Activated CD8-positive, alpha-beta memory T cell treated with anti-CD3 and anti-CD28 coated beads, Interleukin-2, amount 50 U/mL, for 4 hours (primary cell): ENCODE measurements at places on chromosomes 11 and 22.

DNA sequence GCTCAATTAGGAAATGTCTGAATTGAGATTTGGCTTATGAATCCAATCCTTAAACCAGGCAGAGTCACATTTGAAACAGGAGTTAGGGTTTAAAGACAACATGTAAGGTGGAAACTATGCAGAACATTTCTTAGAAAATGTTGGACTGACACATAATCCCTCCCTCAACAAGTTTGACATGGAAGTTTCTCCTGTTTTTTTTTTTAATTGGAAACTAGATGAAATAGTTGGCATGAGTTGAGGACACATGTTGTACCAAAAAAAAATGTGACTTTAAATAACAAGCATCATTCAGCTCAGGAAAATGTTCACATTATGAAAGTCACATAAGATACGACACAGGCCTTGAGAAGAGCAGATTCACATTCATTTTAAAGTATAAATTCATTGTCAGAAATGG, 154.9 kb upstream of the DDI1 start:
- no peak for DNase-seq

- no peak for DNase-seq
These were observed 3.6 kb downstream of the CTSW start for GRCh38 chr11:65883058-65883761.

- DNase-seq, result no peak
These were observed 85.0 kb upstream of the SC5D start for GRCh38 chr11:121207485-121208115.

GRCh38 chr11:91776655-91777054, 448.0 kb upstream of the FAT3 start:
- no peak for DNase-seq

GRCh38 chr11:34915136-34916014, 804 bp downstream of the APIP start:
- no peak for DNase-seq

DNA sequence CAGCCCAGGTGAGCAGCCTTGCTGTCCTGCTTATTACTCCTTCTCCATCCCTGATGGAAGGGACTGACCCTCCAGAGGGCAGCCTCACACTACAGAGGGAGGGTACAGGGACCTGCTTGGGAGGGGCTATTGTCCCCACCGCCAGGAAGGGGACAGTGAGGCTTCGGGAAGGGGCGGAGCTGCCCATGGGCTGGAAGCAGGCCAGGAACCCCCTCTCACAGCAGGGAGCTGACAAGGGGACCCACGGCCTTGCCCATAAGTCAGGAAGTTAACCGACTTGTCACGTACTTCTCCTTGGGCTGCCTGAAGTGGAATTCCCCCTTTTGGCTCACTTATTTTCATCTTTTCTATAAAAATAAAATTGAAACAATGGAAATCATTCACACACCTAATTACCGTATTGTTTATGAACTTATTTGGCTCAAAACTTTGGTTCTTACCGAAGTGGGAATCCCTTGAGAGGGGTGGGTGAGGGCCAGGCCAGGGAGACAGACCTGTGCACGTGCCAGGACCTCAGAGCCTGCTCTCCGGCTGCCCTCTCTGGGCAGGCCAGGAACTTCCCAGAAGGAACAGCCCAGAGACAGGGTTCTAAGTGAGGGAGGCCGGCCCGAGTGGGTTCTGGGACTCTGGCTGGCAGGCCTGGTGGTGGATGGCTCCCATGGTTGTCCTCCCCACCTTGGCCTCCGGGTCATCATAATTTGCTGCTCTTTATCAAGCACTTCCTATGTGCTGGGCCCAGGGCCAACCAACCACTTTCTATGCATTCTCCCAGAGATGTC, 5.8 kb downstream of the MGAT3 start:
- DNase-seq, result no peak

DNA sequence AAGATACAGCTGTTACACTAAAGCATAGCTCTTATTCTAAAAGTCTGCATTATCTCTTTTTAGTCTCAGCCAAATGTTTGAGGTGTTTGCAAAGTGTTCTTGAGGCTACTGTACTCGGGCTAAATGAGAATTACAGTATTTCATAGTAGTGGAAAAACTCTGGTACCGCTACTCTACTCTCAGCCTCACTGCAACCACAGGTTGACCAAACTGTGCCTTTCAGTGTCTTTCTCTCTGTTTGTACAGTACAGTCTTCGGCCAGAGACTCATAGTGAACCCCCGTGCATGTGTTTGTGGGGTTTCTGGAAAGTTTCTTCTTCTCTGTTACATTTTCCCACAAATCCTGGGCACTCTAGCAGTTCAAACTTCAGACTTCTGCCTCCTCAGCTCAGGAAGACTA, 7.4 kb upstream of the LUZP2 start:
- no peak for DNase-seq

- DNase-seq, result no peak
These were observed 392.1 kb downstream of the NTM start for GRCh38 chr11:131762346-131763110.

DNA sequence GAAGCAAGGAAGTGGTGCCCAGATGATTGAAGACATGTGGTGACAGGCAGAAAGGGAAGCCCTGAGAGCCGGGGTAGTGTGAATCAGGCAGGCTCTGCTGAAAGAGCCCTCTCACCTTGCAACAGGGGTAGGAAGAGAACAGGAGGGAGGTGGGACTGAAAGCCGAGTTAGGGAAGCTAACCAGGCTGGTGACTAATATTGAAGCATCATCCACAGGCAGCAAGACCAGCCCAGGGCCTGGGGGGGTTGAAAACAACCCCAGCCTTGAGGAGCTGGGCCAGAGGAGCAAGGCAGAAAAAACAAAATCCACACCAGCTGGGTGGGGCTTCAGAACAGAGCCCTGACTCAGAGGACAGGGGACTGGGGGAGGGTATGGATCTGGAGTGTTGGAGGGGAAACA, 35.0 kb upstream of the CRTAM start:
- no peak for DNase-seq

- DNase-seq, result no peak
These were observed 21.9 kb downstream of the HTR3B start for GRCh38 chr11:113926273-113927197.

DNA sequence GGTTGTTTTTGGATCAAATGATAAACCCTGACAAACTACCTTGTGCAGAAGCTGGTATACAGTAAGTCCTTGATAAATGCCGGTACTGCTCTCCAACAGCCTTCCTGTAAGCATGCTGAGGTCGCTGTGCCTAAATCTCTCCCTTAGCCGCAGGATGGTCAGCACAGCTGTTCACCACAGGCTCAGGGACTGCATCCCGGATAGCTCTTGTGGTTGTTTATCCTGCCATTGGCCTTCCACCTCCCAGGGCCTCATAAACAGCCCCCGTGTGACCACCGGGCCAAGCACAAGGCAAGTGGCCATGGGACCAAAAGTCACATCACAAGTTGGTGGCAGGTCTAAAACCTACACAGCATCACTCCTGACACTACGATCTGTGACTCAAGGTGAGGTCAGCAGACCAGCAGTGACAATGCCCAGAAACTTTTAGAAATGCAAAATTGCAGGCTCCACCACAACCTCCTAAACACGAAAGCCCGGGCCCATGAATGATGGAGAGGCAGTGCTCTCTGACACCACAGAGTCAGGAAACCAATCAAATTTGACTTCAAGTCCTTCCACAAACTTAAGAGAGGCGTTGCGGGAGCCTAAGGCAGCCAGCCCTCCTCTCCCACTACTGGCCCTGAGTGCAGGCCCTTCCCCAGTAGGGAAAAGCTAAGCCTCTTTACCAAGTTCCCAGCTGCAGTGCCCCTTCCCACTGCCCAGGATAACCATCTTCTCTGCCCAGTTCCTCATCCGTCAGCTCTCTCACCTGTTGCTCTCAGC, 3.9 kb downstream of the SPATA19 start:
- DNase-seq, result no peak

DNA sequence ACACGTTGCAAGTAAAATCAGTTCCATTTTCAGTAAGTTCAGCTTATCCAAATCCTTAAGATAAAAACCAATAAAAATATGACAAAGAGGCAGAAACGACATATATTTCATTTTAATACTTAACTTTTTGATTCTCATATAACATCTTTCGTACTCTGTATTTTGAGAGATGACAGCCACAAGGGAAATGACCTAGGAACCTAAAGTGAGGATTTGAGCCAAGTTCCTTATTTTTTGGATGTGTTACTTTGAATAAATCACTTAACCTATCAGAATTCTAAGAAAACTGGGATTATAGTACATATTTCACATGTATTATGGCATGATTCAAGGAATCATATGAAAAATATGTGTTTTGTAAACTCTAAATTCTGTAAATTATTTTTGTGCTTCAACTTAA, 143.6 kb upstream of the TRPC6 start:
- no peak for DNase-seq

DNA sequence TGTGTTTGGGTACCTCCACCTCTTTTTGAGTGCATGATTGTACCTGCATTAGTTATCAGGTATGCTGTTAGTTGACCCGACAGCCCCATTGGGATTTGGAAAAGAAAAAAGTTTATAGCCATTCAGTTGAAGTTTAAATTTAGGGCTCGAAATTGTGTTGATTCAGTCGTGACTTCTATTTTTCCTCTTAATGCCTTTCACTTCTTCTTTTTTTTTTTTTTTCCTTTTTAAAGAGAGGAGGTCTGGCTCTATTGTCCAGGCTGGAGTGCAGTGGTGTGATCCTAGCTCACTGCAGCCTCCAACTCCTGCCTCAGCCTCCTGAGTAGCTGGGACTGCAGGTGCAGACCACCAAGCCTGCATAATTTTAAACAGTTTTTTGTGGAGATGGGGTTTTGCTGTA, 2.3 kb downstream of the STT3A start:
- DNase-seq, result no peak

DNA sequence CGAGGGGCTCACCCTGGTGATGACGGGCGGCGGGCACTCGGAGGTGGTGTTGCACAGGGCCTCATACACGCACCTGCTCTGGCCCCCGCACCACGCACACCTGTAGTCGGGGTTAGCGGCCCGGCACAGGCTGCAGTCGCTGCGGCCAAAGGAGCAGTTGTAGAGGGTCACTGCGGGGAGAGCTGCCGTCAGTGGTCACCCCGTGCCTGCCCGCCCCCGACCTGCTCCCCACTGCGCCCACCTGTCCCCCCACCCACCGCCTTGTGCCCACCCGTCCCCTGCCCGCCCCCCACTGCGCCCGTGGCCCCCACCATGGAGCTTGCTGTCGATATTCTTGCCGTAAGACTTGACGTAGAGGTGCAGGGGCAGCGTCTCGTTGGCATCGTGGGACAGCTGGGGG, 13.6 kb upstream of the MAPK11 start:
- DNase-seq, result no peak

- DNase-seq, result no peak
These were observed 97.9 kb downstream of the RRAS2 start for GRCh38 chr11:14261066-14261465.

DNA sequence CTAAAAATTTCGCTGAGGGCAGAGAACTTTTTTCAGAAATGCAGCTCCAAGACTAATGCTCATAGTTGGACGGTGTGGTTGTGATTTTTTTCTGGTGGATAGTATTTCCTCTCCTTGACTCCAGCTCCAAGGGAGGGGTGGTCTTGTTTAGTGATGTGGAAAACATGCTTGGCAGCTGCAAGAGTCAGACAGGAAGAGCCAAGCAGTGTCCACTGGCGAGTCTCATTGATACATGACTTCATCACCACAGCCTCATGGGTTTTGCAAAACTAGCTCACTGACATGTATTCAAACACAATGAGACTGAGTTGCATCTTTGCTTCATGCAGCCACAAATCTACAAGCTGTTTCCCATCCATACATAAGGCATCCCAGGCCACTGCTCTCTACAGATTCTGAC, 7.3 kb upstream of the KCNJ1 start:
- no peak for DNase-seq

GRCh38 chr11:70360211-70360610, 38.1 kb upstream of the CTTN start:
- DNase-seq, result no peak

DNA sequence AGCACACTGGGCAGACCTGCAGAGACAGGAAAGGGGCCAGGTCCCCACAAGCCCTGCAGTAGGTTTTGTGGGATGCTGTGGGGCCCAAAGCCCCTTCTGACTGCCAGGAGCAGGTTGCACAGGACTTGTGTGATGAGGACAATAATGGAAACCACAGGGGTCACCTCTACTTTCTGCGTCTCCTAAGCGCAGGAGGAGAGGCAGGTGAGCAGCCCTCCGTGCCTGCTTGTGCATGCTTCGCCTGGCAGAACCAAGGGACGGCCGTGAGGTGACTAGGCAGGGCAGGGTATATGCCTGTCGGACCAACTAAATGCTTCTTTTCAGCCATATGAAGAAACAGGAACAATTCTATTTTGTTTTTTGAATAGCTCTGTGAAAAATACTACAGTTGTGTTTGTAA, 77.9 kb upstream of the PITPNB start:
- DNase-seq, result no peak
